Stimulated activated CD4-positive, alpha-beta T cell treated with anti-CD3 and anti-CD28 coated beads, Interleukin-2, amount 100 ng/mL, for 24 hours (primary cell): ENCODE measurements at places on chromosomes 7 and 10.

GRCh38 chr7:109126404-109127050 is 556.9 kb downstream of the DNAJB9 start:
- no peak for DNase-seq

- DNase-seq, result no peak
Observed at GRCh38 chr7:37781156-37781555, 67.2 kb upstream of the NME8 start.

GRCh38 chr10:22761569-22762220 is 47.3 kb upstream of the PIP4K2A start:
- no peak for DNase-seq

GRCh38 chr10:89795840-89796239 is 94.5 kb downstream of the KIF20B start:
- DNase-seq, result no peak

- no peak for DNase-seq
Observed at GRCh38 chr7:148537435-148537834, 53.1 kb upstream of the C7orf33 start.

DNA sequence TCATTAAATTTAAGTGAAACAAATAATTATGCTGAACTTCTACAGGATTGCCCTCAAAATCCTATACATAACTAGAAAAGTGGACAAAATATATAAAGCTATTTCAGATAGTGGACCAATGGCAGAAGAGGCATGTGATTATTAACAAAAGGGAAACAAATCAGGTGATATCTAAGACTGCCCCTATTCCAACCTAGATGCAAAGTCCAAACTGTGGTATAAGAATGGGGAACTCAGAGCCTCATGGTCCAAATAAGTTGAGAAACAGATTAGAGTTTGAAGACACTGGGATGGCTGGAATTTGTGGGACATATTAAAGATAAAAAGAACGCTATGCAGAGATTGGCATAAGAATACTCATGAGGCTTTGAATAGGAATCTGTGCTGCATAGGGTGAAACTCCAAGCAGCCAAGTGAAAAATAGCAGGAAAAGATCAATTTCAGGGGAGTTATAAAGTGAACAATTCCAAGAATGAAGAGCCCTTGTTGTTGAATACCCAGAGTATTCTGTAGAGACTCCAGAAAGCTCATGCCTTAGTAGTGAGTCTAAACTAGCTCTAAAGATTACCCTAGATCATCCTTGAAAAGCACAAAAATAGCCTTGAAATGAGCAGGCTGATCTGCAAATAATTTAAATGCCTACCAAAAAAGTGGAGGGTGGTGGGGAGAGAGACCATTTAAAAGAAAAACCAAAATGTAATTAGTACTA is 152.4 kb downstream of the IMMP2L start:
- no peak for DNase-seq

DNA sequence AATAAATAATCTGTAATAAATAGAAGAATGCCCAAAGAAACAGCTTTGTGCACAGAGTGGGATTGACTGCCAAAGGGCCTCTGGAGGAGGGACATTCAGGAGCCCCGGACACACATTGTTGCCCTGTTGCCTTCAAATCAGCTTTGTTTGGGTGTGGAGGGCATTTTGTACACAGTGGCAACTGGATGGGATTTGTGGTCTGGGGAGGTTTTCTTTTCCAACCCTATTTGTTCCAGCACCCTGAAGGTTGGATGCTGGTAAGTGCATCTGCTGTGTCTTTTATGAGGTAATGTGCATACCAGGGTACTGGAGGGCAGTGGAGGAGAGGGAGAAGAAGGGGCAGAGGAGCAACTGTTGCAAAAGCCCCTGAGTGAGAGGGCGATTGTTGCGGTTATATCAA is 6.3 kb downstream of the LRMDA start:
- no peak for DNase-seq
